ENCODE measurements at places on chromosomes 3 and 15.
A peak's percentile ranks its signal among the peaks of the same experiment; 100 is the strongest.

DNA sequence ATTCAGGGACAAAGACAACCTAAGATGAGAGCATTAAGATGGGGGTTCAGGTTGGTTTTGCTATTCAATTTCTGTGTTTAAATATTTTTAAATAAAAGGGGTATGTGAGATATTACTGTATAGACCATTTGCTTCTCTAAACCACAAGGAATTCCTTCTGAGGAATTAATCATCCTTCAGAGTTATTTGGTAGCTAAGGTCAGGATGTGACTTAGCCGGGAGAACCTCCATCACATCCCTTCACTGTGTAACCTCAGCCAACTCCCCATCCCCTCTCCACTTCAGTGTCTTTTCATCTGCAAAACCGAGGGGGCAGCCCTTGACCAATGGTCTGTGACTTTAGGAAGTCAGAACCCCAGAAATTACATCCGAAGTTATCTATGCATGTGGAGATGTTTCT lies 48.7 kb upstream of the SKOR1 start:
- no peak for DNase-seq

- DNase-seq: no peak
These were observed 95.7 kb downstream of the LRRC3B start for GRCh38 chr3:26718315-26718714.

GRCh38 chr3:69359916-69360315 lies 26.0 kb downstream of the FRMD4B start:
- DNase-seq: no peak

DNA sequence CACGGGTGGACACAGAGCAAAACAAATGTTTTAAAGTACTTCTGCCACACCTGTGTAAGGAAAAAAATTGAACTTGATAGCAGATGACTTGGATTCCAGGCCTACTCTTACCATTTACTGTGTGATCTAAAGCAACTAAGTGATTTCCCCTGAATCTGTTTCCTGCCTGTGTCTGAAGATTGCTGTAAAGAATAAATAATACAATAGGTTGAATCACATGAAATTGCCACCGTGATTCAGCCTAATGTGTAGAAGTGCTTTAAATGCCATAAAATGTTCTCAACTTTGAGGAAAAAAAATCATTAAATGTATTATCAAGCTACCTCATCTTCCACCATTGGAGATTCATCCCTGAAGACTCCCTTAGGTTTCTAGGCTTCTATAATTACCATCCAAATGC lies 27.6 kb upstream of the NUDT16 start:
- no peak for DNase-seq

DNA sequence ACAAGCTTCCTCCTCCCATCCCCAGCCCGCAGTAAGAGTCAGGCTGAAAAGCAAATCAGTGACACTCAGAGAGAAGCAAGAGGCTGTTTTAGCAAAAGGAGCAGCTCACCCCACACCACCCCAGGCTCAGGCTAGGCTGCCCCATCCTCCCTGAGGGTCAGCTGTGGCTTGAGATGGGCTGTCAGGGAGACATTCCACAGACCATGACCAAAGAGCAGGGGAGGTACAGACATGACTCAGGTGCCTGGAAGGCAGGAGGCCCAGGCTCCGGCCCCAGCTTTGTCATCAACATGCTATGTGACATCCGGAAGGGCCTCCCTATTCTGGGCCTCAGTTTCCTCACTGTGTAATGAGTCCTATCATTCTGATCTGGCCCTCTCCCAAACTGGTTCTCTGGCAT lies 24.7 kb downstream of the HCN4 start:
- DNase-seq: no peak

GRCh38 chr3:108134555-108134880 lies 43.7 kb upstream of the CD47 start:
- no peak for DNase-seq

GRCh38 chr15:59313641-59314332 lies 58.9 kb downstream of the MYO1E start:
- DNase-seq: no peak

DNA sequence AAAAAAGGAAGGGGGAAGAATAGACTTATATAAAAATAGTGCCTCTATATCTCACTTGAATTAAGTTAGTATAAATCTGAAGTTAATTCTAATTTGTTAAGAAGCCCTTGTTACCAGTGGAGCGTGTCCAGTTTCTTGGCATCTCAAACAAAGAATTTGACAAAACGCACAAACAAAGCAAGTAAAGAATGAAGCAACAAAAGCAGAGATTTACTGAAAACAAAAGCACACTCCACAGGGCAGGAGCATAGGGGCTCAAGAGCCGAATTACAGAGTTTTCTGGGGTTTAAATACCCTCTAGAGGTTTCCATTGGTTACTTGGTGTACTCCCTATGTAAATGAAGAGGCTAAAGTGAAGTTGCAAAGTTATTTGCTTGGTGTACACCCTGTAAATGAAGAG lies 34.0 kb upstream of the GK5 start:
- DNase-seq: no peak

GRCh38 chr3:130746246-130747039 lies at the start of gene PIK3R4:
Gene PIK3R4 (minus strand): TSS chr3:130746829. CDS start chr3:130745218, 1,611 bp downstream.
- peak; percentile 98 for DNase-seq

DNA sequence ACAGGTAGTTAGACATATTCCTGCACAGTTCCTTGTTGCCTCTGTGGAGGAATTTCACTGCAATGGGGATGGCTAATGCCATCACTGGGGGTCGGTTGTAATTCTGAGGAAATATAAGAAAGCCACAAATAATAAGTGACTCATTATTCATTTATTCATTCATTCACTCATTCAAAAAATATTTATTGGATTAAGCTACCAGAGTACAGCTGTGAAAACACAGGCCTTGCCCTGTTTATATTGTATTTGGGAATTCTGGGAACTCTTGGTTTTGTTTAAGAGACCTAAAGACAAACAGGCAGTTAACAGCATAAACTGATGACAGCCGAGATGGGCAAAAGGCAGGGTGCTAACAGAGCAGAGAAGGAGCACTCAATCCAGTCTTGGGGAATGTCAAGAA lies 23.6 kb downstream of the PTX3 start:
- DNase-seq: no peak

- DNase-seq: no peak
These were observed 61.3 kb downstream of the CORO2B start for GRCh38 chr15:68639926-68640600.

DNA sequence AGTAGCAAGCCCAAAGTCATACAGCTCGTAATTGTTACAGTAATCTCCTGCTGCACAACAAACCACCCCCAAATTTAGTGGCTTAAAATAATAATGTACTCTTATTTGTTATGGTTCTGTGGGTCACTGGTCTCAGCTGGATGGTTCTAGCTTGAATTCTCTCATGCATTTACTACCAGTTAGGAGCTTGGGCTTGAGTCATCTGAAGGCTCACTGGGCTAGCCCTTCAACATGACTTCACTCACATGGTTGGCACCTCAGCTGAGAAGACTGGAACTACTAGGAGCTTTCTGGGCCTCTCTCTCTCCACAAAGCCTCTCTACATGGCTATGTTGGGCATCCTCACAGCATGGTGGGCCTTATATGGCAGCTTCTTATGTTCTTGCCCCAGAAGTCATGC lies 12.5 kb downstream of the PCOLCE2 start:
- no peak for DNase-seq

DNA sequence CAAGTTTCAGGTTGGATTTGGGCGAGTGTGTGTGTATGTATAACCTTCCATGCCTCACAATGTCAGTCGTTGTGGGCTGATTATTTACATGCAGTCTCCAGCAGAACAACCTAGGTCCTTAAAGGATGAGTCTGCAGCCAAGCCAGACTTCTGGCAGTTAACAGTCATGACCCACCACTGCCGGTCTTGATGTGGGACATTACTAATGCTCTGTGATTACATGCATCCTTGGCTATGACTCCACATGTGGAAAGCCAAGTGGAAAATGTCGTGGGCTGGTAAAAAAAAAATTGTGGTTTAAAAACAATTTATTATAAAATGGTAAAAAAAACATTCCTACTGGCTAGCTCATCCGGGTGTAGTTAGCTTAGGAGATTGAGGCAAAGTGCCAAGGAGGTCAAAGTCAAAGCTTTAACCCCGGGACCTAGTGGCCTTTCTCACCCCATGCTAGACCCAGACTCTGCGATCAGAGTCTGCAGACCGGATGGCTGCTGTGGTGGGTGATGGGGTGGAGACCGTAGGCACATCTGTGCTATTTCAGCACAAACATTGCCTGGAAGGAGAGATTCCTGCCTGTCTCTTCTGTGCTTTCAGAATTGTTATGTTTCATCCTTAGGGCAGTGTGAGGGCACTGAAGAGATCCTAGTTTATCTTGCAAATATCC lies 6.8 kb downstream of the RARRES1 start:
- no peak for DNase-seq

GRCh38 chr3:33962396-33962795 lies 164.0 kb downstream of the PDCD6IP start:
- no peak for DNase-seq

Data from putamen (tissue), 1 donor.